Mesenteric fat pad (tissue), 1 donor: ENCODE measurements at places on chromosomes 1 and 21. TPM values are rescaled to one million over a fixed set of nuclear protein-coding genes. Genes with fewer than 3 reads are reported as not detected.

- no peak for DNase-seq
These were observed 65.1 kb upstream of the TMEM51 start for GRCh38 chr1:15088281-15088971.

- DNase-seq: no peak
These were observed 410 bp downstream of the TXNDC12 start for GRCh38 chr1:52054496-52055065.

Gene OR2L8
- not detected for total RNA-seq

Gene TIE1
- 42.6 TPM for total RNA-seq
